ENCODE measurements at places on chromosomes 1 and 21.
A peak's percentile ranks its signal among the peaks of the same experiment; 100 is the strongest.

GRCh38 chr1:46481961-46482360, 7.7 kb upstream of the DMBX1 start:
- DNase-seq, result no peak

DNA sequence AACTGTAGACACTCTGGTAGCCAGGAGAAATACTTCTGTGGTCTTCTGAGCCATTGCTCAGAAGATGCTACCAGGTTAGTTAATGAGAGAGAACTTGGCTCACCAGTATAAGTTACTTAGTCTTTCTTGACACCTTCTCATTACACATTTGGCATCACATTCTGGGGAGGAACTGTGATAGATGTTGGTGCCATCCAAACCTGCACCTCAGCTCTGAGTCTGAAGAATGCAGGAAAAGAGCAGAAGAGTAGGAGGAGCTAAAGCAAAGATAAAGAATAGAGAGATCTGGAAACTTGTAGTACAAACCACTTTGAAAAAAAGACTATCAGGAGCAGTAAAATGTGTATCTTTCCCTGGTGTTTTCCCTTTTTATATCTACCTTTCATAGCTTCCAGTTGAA, 58.9 kb downstream of the RGL1 start:
- DNase-seq, result no peak

DNA sequence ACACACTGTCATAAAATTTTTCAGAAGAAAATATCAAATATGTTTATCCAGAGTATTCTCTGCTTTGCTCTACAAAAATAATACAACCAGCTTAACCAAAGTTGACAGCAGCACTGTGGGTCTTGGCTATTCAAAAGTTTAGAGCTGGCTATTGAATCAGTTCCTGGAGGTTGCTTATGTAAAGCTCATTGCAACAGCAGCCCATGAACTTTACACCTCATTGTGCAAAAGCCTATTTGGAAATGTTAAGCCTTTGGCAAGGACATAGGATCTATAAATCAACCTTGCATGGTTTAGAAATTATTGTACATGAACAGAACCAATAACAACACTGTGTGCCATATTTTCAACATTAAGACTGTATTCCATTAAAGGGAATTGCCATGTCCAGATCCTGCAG, 714.9 kb downstream of the ADGRL2 start:
- no peak for DNase-seq

DNA sequence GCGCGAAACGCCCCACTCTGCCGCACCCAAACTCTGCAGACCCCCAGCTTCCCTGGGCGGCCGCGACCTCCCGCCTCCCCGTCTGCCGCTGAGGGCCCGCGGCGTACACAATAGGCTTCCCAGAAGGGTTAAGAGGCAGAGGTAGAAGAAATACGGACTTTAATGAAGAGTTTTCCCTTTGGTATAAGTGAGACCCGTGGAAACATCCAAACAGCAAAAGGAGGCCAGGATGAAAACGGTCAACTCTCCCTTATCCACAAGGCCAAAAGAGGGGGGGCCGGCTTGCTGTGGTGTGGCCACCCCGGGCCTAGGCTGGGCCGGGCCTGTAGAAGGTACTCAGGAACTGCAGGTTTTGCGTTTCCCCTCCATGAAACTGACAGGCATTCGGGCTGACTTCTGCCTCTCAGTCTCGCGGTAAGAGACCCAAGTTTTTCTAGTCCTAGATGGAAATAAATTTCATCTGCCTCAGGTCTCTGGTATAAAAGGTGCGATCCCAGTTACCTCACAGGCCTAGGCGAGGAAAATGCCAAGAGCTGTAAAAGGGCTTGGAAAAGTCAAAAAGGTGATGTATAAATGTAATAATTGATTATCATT, 671 bp upstream of the PYGO2 start:
- peak; percentile 11 for DNase-seq

- no peak for DNase-seq
These were observed 39.3 kb downstream of the NAV1 start for GRCh38 chr1:201578008-201578888.

Measured in NCI-H1105 (cell line).